ENCODE measurements at places on chromosomes 2 and 18. TPM values are rescaled to one million over a fixed set of nuclear protein-coding genes. Genes with fewer than 3 reads are reported as not detected.

GRCh38 chr2:127407091-127407490 lies 11.1 kb upstream of the PROC start:
- no peaks in the 10 kb centered on the region for H3K36me3 ChIP-seq
- H3K27ac ChIP-seq, result no peak overlapping the region
- no peak for DNase-seq
- peak overlapping the region; percentile 63 for H3K4me3 ChIP-seq

Gene OTOS
- not detected for total RNA-seq

DNA sequence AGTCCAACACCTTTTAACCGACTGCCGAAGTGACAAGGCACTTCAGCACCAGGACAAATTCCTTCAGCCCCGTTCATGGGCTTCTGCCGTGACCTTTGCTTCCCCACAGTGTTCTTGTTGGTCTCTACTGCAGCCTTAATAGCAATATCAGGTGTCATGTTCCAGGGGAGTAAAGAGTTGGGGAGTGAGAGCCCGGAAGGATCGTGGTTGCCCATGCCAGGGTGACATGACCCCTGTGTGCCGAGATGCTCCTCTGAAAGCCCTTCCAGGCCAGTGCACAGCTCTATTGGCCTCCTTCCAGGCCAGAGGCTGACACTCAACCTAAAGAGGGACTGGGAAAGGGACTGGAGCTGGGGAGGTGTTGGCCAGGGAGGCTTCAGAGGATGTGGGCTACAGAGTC lies 279.2 kb downstream of the CYRIA start:
- H3K36me3 ChIP-seq, result no peaks in the 10 kb centered on the region
- DNase-seq, result no peak
- H3K27me3 ChIP-seq, result peaks cover 6% of the 10 kb centered on the region
- H3K4me1 ChIP-seq, result no peaks in the 10 kb centered on the region
- no peak overlapping the region for H3K27ac ChIP-seq

Gene HMSD
- 1.2 TPM for total RNA-seq

Gene TMEM200C
- total RNA-seq, result not detected

GRCh38 chr2:185625604-185626003 lies 113.0 kb upstream of the FSIP2 start:
- no peak overlapping the region for H3K4me3 ChIP-seq
- no peaks in the 10 kb centered on the region for H3K36me3 ChIP-seq
- no peaks in the 10 kb centered on the region for H3K27me3 ChIP-seq
- no peak for DNase-seq
- H3K4me1 ChIP-seq, result no peaks in the 10 kb centered on the region

Gene INHBB
- not detected for total RNA-seq

Gene TTR
- not detected for total RNA-seq

GRCh38 chr18:22547807-22548561 lies 130.3 kb upstream of the CTAGE1 start:
- DNase-seq, result no peak
- H3K4me1 ChIP-seq, result no peaks in the 10 kb centered on the region
- H3K4me3 ChIP-seq, result no peak overlapping the region
- no peak overlapping the region for H3K27ac ChIP-seq
- no peaks in the 10 kb centered on the region for H3K36me3 ChIP-seq

Gene C2orf80
- not detected for total RNA-seq

All from activated B cell treated with CpG ODN at 0.5 μM for 24 hours (primary cell).